ENCODE measurements at places on chromosomes 5 and 9.

DNA sequence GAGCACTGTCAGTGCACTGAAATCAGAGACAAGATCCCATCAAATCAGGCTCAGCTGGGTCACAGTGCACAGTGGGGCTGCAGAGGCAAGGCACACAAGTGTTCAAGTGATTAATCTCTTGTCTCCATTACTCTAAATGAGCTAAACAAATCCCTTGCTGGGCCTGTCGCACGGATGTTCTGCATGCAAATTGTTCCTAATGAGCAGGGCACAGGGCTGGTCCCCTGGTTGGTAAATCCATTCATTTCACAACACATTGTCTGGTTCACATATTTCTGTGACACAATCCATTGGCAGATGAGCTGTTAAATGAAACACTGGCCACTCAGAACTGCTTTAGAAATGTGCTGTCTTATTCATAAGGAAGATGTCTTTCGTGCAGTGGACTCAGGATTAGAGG is 167.9 kb upstream of the BRINP1 start:
- DNase-seq: no peak

DNA sequence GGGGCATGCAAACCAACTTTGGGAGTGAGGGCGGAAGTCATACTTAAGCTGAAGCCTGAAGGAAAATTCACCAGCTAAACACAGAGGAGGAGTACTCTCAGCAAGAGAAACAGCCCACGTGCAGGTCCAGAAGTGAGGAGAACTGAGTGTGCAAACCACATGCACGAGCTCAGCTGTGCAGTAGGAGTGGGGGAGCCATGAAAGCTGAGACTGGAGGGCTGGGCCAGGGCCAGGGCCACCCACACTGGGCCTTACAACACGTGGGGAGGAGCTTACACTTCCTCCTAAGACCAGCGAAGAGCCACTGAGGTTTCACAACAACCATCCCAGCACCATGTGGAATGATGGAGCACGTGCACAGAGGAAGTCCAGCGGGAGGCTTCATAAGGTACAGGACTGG is 9.3 kb upstream of the WWC1 start:
- DNase-seq: no peak

GRCh38 chr5:111134864-111135263 is 42.7 kb downstream of the WDR36 start:
- no peak for DNase-seq

DNA sequence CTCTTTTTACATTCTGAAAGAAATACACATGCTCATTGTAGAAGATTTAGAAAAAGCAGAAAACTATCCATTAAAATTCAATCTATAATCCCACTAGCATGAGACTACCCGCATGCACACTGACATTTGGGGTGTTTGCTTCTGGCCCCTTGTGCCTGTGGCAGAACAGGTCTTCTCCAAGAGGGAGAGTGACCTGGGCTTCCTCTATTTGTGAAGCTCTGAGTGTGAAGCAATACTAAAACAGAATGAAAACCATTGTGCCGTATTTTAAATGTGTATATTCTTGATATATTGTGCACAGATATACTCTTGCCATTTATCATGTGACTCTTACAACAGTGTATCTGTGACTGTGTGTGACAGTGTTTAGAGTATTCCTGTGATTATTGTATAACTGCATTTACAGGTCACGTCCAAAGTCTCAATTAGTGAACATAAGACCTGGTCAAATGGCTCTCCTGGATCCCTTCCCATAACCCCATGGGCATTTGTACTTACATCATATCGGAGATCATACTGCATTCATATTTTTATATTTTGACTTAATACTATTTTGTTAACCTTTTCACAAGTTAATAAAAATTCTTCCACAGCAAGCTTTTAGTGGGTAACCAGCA is 14.7 kb upstream of the CPEB4 start:
- no peak for DNase-seq

GRCh38 chr9:78871086-78871451 is 574.1 kb downstream of the PSAT1 start:
- DNase-seq: no peak

DNA sequence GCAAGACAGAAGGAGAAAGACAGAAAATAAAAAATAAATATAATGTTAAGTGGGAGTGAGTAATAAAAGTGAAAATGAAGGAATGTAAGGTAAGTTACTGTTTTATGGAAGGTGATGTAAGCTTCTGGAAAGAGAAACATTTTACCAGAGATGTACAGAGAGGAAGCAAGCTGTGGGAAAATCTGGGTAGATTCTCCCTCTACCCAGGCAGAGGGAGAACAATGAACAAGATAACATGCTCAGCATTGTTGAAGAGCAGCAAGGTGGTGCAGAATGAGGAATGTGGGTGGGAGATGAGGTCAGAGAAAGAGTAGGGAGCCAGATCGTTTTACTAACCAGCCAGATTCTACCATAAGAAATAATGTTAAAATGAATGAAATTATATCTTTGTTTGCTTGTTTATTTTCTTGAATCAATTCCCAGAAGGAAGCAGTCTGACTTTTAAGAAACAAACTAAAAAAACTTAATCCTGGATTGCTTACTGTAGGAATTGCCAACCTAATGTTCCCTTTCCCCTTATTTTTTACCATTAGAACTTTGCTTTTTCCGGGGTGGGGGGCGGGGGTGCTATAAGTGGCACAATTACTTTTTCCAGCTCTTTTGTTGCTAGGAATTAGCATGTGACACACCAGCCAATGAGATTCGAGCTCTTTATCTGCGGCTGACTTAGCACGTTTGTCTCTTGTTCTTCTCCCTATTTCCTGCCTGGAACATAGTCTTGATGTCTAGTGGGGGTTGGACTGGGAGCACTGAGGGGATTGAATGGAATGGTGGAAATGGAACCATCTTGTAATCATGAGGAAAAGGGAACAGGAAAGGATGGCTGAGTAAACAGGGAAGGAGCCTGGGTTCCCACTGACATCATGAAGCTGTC is 356.7 kb downstream of the TMEM167A start:
- DNase-seq: no peak

DNA sequence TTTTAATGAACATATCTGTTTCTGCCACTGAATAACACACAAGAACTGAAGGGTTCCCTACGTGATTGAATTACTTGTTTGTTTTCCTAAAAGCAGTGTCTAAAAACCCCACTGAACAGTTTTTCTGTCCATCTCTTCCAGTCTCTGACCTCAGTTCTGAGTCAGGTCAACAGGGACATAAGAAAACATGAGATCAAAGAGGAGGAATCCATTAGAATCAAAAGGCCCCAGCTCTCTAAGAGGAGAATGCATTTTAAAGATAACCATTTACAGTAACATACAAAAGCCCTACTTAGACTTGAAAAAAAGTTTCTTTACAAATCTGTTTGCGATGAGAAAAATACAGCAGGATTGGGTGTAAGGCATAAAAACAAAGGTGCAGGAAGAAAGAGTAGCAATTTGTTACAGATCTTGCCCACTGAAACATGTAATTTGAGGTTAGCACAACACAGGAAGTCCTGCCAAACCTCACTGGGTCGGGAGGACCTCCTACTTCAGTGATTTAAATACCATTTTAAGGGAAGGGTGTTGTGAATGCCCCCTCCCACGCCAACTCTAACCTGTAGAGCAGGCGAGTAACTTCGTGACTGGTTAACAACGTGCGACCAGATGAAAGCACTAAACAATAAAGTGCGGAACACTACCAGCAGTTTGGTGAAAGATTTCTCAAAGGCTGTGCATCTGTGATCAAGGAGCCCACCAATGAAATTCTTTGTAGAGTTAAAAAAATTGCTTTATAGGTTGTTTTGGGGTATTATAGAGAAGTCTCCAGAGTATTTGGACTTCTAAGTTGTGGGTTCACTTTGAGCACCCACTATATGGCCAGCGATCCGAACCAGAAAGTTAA is 1.3 kb downstream of the QSOX2 start:
- DNase-seq: no peak

DNA sequence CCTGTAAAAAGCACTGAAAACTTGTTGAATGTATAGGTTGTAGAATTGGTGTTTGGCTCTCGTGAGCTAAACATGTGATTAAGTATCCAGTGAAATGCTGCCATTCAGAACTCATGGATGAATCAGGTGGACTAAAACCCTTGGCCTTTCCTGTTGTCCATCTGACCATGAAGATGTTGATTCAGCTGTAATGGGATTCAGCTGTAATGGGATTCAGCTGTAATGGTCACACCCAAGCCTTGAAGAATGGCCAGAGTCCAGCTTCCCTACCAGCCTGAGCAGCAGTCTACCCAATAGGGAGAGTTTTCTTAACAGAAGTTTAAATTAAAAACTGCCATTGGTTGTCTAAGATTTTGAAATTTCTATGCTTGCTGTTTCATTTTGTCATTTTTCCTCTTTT is 18.1 kb downstream of the MAMDC2 start:
- DNase-seq: no peak

GRCh38 chr5:82399111-82399510 is 121.0 kb upstream of the RPS23 start:
- no peak for DNase-seq

- no peak for DNase-seq
These were observed 134.2 kb upstream of the C6 start for GRCh38 chr5:41347569-41347968.

DNA sequence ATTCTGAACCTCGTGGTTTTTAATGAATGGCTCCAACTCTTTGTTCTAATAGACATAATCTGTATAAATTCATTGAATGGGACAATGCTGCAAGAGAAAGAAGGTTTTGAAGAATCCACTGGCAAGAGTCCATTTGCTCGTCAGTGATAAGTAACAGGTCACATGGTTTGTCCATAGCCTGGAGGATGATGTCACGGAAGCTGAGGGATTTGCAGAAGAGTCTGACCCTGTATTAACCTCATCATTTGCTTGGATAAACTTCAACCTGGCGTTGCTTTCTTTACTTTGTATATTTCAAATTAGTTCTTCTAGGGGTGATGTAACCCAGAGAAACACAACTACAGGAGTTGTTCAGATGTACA is 197.4 kb downstream of the GAS1 start:
- DNase-seq: no peak

DNA sequence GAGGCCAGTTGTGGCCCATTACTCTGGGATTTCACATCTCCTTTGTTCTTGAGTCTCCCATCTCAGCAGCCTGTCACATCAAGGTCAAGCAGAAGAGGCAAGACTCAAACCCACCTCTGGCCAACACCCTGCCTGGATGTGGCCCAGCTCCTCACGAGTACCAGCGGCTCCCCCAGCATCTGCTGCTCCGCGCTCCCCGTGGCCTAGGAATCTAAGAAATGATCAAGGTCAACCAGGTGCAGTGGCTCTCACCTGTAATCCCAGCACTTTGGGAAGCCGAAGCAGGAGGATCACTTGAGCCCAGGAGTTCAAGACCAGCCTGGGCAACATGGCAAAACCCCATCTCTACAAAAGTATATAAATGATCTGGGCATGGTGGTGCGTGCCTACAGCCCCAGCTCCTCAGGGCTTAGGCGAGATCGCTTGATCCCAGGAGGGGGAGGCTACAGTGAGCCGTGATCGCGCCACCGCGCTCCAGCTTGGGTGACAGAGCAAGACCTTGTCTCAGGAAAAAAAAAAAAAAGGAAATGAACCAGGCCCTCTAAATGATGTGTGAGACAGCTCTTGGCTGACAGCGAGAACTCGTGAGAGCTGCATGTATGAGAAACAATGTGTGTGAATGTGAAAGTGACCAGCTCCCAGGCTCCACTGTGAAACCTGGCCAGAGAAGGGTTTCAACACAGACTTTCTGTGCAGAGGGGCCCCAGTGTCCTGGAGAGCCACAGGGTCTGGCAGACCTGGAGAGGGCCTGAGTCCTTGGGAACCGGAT is 61.6 kb upstream of the ANGPTL2 start:
- DNase-seq: no peak

GRCh38 chr9:109092051-109092580 is 27.6 kb downstream of the TMEM245 start:
- no peak for DNase-seq

DNA sequence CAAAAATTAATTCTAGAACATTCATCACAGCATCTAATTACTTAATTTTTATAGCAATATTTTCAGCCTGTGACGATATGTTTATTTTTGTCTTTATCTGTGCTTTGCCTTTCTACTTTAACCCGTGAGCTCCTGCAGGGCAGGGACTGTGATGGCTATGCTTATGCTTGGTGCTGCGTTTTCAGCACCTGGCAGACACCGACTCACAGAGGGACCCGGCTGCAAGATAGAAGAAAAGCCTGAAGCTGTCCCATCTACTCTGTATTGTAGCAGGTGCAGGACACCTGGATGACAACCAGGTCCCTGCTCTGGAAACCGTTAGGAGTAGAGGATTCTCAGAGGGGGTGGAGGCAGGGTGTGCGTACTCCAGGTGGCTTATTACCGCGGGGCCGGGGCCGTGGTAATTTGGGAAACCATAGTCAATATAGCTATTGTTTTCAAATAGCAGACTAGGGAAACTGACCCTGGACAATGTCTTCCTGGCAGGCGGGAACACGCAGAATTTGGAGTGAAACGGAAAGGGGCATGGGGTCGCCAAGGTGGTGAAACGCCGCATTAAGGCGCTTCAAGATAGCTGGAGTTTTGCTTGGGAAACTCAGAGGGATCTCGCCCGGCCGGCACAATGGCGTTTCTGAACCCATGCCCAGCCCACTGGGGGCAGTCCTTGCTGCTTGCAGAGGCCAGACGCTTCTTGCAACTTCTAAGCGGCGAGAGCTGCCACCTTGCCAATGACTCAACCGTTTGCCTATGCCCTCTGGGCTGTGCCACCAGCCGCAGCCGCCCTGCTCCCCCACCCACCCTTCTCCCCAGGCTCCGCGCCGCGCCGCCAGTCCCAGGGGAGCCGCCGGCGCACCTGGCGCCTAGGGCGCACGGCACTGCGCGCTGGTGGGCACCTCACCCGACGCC is 140.1 kb upstream of the PALM2AKAP2 start:
- DNase-seq: peak; percentile 65

- DNase-seq: peak; percentile 37
These were observed 3.6 kb upstream of the SLC1A3 start for GRCh38 chr5:36602704-36603321.

DNA sequence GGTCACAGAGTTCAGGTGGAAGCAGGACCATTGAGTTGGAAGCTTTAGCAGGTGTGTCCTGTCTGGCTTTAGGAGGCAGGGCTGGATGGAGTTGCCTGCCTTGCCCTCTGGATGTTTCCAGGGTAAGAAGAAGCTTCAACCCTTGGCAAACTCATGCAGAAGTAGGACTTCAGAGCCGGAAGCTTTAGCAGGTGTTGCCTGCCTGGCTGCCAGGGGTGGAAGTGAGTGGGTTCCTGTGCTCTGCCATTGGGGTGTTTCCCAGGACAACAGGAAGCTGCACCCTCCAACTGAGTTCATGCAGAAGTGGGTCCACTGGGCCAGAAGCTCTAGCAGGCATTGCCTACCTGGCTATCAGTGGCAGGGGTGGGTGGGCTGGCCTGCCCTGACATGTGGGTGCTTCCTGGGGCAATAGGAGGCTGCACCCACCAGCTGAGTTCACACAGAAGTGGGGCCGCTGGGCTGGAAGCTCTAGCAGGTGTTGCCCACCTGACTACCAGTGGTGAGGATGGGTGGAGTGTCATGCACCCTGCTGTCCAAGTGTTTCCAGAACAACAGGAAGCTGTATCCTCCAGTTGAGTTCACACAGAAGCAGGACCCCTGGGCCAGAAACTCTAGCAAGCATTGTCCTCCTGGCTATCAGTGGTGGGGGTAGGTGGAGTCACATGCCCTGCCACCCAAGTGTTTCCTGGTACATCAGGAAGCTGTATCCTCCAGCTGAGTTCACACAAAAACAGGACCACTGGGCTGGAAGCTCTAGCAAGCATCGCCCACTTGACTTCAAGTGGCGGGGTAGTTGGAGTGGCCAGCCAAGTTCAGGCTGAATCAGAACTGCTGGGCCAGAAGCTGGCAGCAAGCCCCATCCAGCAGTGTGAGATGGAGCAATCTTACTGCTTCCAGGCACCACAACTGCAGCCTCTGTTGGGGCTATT is 24.6 kb downstream of the LOX start:
- no peak for DNase-seq

GRCh38 chr5:128579093-128579492 is 41.0 kb upstream of the FBN2 start:
- DNase-seq: no peak

All from midbrain (tissue), 1 donor.